HT1080 (cell line): ENCODE measurements at places on chromosomes 12 and 14. TPM values are rescaled to one million over a fixed set of nuclear protein-coding genes. Genes with fewer than 3 reads are reported as not detected.
A peak's percentile ranks its signal among the peaks of the same experiment; 100 is the strongest.

GRCh38 chr14:95833429-95833828 is 43.2 kb upstream of the TUNAR start:
- peak; percentile 8 for DNase-seq

Gene ATF7
- total RNA-seq = 3.7 and 8.5 TPM in 2 replicates

DNA sequence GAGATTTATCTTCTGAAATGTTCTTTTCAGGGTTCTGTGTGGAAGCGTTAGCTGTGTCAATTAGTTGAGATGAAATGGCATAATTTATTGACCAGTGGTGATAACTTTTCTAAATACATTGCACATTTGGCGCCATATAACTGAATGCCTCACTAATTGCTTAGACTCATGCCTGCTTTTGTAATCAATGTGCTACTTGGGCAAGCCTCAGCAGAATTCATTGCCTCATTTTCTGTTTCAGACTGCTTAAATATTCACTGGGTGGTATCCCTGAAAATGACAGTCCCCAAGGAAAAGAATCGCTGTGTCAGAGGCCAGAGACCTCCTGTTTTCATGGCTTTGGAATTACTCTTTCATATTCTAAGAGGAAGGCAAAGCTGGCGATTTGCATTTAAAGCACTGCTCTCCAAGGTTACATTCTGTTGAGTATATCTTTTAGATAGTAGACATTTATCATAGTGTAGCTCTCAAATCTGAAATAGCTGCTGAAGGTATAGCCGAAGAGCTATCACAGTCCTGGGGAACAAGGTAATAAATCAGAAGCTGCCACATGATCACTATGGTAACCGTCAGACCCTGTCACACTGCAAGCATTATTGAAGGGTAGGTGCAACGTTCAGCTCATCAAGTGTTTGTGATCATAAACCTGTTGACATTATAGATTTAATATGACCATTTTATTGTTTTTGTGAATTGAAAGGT is 297.3 kb upstream of the E2F7 start:
- DNase-seq = no peak

Gene FAM222A
- 1.9 TPM in 2 replicates for total RNA-seq

GRCh38 chr14:26370115-26370514 is 227.7 kb downstream of the NOVA1 start:
- DNase-seq = no peak

DNA sequence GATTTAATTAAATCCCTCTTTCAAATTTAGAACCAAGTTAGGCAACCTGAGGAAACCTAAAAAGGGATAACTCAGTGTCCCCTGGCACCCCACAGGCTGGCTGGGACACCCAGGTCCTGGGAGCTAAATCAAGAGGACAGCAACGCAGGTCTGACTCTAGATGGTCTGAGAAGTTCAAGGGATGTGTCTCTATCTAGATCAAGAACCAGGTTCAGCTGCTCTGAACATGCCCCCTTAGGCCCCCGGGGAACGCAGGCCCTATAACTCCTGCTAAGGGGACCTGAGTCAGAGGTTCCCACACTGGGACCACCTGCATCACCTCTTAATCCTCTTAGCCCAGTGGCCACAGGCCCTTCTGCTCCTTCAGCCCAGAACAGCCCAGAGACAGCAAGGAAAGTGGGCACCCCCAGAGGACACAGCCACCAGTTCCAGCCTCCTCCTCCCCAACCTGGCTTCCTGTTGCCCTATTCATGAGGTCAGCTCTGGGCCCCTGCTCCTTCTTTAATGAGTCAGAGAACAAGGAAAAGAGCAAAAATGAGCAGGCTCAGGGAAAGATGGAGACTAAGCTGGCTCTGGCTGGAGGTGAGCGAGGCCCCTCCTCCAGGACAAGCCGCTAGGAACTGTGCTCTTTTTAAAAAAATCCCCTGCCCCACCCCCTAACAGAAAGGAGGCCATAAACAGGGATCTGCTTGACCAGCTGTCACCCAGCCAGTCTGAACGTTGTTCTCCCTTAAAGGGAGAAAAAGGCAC is 10.8 kb downstream of the PITPNM2 start:
- DNase-seq = peak; percentile 72

Gene PFKM
- total RNA-seq = 60.4 and 60.9 TPM in 2 replicates

DNA sequence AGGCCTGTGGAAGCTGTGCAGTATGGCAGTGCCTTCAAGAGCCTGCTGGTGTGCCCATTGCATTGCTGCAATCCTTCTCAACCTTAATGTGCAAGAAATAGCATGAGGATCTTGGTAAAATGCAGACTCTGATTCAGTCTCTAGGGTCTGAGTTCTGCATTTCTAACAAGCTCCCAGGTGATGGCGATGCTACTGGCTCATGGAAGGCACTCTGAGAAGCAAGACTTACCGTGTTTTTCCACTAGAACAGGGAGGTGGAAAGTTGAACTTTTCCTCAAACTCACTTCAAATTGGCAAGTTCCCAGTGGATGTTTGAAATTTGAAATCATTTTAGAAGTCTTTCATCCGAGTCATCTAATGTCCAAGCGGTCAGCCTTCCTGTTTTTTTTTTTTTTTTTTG is 55.5 kb downstream of the MYRFL start:
- peak; percentile 14 for DNase-seq

Gene RPS6KA5
- 3.0 and 3.6 TPM in 2 replicates for total RNA-seq

DNA sequence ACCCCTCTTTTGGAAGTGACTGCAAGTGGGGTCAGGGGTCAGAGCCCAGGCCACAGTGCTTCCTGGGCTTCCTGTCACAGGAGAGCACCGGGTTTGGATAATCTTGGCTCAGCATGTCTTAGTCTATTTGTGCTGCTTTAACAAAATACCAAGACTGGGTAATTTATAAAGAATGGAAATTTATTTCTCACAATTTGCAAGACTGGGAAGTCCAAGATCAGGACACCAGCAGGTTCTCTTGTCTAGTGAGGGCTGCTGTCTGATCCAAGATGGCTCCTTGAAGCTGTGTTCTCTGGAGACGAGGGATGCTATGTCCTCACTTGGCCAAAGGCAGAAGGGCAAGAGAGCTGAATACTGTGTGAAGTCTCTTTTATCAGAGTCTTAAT is 74.1 kb downstream of the RIN3 start:
- DNase-seq = no peak

DNA sequence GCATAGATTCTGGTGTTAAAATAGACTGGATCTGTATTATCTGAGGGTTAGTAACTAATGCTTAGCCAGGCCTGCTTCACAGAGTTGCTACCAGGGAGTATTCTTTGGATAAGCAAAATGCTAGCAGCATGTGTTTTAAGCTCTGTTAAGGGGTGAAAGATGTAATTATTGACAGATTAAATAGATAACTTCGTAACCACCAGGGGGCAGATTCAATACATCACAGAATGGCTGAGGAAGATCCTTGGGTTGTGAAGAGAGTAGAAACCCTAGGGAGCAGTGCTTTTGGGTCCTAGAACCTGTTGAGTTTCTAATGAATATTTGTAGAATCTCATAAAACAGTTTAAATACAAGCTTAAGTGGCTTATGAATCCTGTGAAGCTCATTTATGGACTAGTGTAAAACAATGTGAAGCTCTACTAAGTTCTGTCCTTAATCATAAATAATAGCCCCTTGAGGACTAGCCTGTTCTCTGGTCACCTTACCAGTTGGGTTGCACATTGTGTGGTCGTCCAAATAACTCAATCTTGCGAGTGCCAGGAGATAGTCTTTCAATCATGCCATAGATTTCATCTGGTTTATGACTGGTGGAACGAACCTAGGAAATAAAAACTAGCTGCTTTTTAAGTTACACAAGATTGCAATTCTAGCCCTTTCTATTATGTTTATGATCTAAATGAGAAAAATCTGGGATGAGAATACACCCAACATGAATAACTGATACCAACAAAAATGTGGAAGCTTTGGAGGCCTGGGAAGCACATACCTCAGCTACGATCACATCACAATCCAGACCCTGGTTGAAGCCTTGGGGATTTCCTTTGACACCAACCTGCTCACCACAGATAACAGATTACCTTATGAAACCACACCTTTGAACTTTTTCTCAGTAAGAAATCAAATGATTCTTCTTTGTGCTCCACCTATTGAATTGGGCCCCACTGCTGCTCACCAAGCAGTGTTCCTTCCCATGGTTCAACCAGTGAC is 12.3 kb downstream of the METTL3 start:
- peak; percentile 26 for DNase-seq

GRCh38 chr14:75301666-75302325 is 23.2 kb downstream of the FOS start:
- DNase-seq = peak; percentile 42

DNA sequence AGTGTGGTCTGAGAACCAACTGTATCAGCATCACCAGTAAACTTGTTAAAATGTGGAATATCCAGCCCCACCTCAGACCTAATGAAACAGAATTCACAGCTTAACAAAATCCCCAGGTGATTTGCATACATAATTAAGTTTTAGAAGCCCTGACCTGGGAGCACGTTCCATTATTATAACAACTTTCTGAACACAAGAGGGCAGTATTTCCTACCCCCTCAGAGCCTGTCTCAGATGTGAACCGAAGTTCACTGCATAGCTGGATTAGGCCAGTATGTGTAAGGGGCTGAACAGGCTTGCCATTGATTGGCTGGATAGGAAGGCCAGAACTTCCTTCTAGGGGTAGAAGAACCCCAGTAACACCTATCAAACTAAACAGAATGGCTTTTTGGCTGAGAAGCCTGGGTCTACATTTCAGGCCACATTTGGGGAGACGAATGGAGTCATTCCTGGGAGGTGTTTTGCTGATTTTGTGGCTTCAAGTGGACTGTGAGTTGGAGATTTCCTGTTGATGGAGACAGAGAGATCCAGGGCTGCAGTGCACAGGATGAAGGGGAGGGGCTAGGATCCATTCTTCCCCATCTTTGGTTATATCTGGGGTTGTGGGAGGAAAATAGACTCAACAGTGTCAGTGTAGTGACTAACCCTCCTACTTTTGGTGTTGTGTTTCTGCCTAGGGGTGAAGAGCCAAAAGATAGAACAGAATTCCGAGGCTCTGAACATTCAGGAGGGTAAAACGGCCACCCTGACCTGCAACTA is 94.7 kb upstream of the OR4E1 start:
- peak; percentile 29 for DNase-seq

- DNase-seq = no peak
Measured at GRCh38 chr12:7118881-7119280, 9.8 kb downstream of the RBP5 start.

DNA sequence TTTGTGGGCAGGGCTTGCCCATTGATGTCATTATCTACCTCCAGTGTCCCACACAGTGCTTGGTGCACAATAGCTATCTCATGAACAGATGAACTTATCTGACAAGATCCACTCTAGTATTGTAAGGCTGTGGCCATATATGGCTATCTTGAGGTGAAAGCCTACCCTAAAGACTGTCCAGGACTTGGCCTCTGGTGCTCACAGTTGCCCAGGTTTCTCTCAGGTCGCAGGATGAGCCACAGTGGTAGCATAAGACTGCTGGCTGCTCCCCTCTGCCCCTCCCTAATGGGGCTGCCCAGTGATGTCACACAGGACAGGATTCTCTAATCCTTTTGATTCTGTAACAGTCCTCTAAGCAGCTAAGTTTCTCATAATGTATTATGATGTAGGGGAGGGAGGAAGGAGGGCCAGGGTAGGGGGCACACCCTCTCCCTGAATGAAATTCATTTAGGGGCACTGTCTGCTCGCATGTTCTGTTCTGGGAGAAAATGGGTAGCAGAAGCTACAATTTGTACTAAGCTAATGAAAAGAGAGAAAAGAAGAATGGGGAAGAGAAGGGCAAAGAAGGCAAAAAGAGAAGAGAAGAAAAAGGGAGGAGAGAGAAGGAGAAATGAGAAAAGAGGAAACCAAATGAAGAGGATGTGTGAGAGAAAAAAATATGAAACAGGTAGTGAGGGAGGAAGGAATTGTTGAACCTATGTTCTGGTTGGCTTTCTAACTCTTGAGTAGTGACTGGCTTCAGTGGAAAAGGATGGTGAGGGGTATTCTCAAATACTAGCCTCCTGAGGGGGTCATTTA is 3.4 kb upstream of the PPM1A start:
- no peak for DNase-seq

GRCh38 chr12:132243596-132244310 is 85.6 kb downstream of the GALNT9 start:
- DNase-seq = no peak

- DNase-seq = no peak
Measured at GRCh38 chr14:85060121-85060520, 469.8 kb upstream of the FLRT2 start.

DNA sequence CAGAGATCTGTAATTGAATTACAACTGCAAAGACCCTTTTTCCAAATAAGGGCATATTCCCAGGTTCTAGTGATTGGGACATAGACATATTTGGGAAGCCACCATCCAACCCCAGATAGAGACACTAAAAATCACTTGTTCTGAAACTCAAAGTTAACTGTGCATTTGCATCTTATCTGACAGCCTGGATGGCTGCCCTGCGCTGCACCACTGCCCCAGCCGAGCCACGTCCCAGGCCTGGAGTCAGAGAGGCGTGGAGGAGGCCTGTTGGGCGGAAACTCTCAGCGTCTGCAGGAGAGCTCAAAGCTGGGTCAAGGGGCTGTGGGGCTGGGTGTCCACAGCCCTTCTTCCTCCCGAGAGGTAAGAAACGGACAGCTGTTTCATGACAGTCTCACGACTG is 124.4 kb downstream of the RIMBP2 start:
- no peak for DNase-seq

DNA sequence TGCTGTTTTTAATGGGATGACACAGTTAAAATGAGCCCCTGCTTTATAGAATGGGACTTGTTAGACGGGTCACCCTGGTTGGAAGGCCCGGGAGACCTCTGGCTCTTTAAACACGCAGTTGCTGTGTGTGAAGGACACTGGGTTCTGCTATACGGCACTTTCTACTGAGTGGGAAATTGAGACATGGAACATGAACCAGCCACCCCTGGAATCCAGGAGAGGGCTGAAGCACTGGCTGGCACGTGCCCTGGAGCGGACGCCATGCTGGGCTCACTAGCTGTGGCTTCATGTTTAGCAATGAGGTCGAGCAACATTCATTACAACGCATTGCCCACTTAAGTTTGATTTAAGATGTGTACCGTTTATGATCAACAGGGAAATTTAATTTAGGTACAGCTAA is 23.9 kb downstream of the CACNA1C start:
- no peak for DNase-seq

GRCh38 chr12:85296362-85296761 is 16.3 kb downstream of the ALX1 start:
- no peak for DNase-seq

- DNase-seq = peak; percentile 71
Measured at GRCh38 chr14:99605299-99605961, 1.4 kb upstream of the CCDC85C start.

- no peak for DNase-seq
Measured at GRCh38 chr14:92316176-92316575, 6.8 kb upstream of the SLC24A4 start.

Gene ABCD2
- 0.03 and 0.05 TPM in 2 replicates for total RNA-seq

Gene GNB3
- 1.5 and 1.6 TPM in 2 replicates for total RNA-seq

Gene PLEKHD1
- total RNA-seq = not detected in 2 replicates

Gene MFAP5
- total RNA-seq = not detected in 2 replicates
